ENCODE measurements at places on chromosomes 2 and 18.
A peak's percentile ranks its signal among the peaks of the same experiment; 100 is the strongest.

- no peak for DNase-seq
Measured at GRCh38 chr2:117958186-117958585, 55.7 kb downstream of the CCDC93 start.

DNA sequence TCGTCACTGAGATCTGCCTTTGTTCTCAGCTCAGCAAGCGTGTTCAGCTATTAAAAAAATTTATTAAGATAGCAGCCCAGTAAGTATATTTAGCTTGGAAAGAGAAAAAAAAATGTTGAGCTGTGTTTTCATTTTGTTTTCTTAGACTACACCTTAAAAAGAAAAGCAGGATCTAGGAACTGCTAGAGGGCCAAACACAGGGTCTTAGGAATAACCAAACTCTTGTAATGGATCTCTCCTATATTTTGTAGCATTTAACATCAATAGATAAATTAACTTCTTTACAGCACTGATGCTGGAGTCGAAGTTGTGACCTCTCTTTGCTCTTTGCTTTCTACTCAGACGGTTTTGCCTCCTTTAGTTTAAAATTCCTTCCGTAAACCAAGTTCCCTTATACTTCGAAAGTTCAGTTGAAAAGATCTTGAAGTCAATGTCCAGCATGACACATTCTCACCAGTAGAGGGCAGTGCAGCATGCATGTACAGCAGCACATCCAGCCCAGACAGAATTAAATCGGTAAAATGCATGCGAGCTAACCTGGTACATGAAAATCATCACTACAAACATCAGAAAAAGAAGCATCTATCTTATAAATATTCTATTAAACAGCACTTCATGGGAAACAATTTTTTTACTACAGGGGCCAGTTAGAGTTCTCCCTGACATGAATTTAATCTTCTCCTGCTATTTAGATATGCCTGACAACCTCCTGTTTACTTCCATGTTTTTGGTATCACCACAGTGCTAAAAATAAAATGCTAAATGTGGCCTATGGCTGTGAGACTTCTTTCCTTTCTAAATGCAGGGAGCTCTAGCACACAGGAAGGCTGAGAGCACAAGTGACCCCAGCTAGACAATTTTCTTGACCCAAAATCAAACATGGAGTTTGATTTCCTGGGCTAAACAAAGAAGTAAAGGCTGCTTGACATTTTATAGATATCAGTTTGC lies 48.2 kb upstream of the MAP3K20 start:
- peak; percentile 56 for DNase-seq

GRCh38 chr2:70778676-70779075 lies 10.7 kb upstream of the ADD2 start:
- DNase-seq, result no peak

DNA sequence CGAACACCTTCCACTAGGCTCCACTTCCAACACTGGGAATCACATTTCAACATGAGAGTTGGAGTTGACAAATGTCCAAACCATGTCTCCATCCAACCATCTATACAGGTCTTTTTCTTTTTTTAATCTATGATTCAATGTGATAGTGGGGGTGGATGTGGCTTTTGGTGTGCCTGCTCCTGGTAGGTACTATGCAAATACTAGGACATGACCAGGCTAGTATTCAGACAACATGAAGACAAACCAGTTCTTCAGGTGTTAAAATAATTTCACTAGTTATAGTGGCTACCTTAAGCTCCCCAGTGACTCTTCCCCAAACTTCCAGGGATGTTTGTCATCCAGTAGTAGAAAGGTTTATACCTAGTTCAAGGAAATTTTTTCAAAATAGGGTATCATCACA lies 387.5 kb downstream of the CDH2 start:
- no peak for DNase-seq

DNA sequence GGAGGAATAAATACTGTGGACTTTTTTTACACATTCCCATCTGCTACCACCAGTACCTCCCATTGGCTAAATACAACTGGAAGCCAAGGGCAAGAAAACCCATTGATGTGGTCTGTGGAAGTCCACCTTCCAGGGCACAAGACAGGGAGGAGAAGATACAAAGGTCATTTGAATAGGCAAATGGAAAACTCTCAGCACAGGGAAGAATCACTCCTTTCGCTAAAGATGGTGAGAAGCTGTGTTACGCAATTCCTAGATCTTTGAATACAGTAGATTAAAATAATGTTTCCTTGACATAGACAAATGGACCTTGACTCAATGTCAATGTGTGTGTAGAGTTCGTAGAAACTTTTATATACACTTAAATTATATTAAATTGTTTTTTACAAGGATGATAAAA lies 70.9 kb upstream of the ERBB4 start:
- no peak for DNase-seq

DNA sequence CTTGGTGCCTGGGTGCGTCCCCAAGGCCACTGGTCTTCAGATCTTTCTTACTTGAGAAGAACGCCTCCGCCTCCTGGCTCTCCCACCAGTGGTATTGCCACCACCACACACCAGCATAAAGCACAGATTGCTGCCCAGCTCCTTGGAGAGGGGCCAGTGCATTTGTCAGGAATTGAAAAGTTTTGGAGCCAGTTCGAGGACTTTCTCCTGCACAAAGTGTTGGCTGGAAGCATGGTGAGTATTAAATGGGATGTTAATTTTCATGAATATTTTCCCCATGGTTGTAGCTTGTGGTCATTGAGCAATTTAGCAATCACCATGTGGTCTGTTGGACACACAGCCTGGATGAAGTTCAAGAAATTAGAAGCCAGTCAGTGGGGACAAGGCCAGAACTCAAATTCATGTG lies 684.6 kb upstream of the FANCL start:
- DNase-seq, result no peak

GRCh38 chr2:51065276-51065675 lies 33.3 kb upstream of the NRXN1 start:
- no peak for DNase-seq

Data from NK-92 treated with Interleukin-12 subunit alpha and Interleukin-12 subunit beta, amount 100 ng/mL, for 24 hours (cell line).